ENCODE measurements at places on chromosomes 7 and 10. TPM values are rescaled to one million over a fixed set of nuclear protein-coding genes. Genes with fewer than 3 reads are reported as not detected.

The C10orf143 gene
- 2.2 TPM for polyA plus RNA-seq

The ASB13 gene
- 9.2 TPM for polyA plus RNA-seq

The SLC29A4 gene
- 12.3 TPM for polyA plus RNA-seq

- H3K27ac ChIP-seq, result no peak overlapping the region
- H3K4me1 ChIP-seq, result no peaks in the 10 kb centered on the region
- H3K36me3 ChIP-seq, result no peaks in the 10 kb centered on the region
- peak; percentile 22 for DNase-seq
- peak overlapping the region; percentile 37 for H3K4me3 ChIP-seq
These were observed 2.4 kb downstream of the MKX start for GRCh38 chr10:27743012-27743876.

GRCh38 chr10:49273626-49274025 lies 25.3 kb upstream of the C10orf71 start:
- no peaks in the 10 kb centered on the region for H3K36me3 ChIP-seq
- H3K27me3 ChIP-seq, result no peaks in the 10 kb centered on the region
- H3K27ac ChIP-seq, result no peak overlapping the region
- DNase-seq, result no peak

DNA sequence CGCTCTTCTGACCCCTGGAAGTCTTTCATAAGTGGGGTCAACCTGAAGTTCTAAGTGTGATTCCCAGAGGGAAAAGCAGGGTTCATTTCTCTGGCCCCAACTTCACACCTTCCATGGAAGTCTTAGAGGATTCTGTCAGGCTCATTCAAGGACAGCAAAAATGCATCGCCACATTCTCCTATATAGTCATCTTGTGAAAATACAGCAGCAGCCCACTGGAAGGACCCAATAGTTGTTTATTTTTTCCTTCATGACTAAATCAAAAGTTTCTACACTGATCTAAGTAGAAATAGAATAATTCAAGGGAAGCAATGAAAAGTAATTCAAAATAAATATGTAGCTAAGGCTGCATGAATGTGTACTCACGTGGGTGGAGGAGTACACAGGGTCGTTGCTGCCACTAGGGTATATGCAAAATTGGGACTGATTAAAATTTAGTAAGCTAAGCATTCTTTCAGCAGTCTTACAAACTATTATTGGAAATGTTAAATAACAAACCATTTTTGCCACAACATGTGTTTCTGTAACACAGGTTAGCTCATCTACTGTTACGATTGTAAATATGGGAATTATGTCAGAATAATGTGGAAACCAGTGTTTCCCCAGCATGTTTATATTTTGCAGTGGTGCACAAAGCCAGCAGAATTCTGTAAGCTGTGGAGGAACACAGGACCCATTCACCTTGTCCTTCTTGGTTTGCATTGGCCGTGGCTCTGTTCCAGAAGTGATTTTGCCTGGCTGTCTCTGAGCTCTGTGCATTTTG lies 33.5 kb downstream of the EEPD1 start:
- no peak for DNase-seq
- no peaks in the 10 kb centered on the region for H3K4me1 ChIP-seq
- H3K27me3 ChIP-seq, result no peaks in the 10 kb centered on the region
- no peak overlapping the region for H3K27ac ChIP-seq
